Nephron progenitor cell (in vitro differentiated cells): ENCODE measurements at places on chromosomes 1 and 21.

GRCh38 chr1:185996211-185996610 lies 262.0 kb downstream of the HMCN1 start:
- no peak for DNase-seq

GRCh38 chr1:164772635-164773034 lies 213.7 kb downstream of the PBX1 start:
- no peak for DNase-seq

DNA sequence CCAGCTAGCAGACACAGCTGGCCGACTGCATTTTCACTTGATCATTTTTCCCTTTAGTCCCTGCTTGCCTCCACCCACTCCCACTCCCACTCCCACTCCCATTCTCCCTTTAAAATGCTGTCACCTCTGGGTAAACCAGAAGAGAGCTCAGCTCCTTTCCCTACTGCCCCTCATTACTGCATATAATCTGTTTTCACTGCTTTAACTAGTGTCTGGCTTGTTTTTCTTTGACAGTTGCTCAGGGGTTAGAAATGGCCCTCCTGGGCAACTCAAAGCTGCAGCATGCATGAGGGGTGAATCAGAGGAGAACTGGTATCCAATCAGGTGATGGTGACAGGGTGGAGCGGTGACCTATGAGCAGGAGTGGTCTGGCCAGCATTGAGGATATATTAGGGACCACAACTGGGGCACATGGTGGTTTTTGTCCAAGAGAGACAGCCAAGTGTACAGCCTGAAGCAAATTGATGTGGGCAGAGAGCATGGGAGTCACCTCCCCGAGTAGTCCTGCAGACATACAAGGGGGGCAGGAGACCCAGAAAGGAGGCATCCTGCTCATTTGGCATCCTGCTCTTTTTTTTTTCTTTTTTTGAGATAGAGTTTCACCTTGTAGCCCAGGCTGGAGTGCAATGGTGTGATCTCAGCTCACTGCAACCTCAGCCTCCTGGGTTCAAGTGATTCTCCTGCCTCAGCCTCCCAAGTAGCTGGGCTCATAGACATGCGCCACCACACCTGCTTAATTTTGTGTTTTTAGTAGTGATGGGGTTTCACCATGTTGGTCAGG lies 42.6 kb upstream of the SRSF10 start:
- DNase-seq: no peak

GRCh38 chr1:198298640-198299039 lies 141.8 kb downstream of the NEK7 start:
- DNase-seq: no peak

DNA sequence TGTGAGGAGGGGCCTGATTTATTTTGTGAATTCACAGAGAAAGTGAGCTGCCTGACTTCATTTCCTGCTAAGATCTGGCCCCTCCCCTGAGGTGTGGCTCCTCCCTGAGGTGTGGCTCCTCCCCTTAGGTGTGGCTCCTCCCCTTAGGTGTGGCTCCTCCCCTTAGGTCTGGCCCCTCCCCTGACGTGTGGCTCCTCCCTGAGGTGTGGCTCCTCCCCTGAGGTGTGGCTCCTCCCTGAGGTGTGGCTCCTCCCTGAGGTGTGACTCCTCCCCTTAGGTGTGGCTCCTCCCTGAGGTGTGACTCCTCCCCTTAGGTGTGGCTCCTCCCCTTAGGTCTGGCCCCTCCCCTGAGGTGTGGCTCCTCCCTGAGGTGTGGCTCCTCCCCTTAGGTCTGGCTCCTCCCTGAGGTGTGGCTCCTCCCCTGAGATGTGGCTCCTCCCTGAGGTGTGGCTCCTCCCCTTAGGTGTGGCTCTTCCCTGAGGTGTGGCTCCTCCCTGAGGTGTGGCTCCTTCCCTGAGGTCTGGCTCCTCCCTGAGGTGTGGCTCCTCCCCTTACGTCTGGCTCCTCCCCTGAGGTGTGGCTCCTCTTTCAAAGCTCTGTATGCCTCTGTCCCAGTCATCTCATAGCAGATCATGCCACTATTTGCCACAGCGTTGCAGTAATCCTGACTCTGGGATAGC lies 26.9 kb upstream of the LRRC3 start:
- no peak for DNase-seq
